ENCODE measurements at places on chromosomes 2 and 18.

DNA sequence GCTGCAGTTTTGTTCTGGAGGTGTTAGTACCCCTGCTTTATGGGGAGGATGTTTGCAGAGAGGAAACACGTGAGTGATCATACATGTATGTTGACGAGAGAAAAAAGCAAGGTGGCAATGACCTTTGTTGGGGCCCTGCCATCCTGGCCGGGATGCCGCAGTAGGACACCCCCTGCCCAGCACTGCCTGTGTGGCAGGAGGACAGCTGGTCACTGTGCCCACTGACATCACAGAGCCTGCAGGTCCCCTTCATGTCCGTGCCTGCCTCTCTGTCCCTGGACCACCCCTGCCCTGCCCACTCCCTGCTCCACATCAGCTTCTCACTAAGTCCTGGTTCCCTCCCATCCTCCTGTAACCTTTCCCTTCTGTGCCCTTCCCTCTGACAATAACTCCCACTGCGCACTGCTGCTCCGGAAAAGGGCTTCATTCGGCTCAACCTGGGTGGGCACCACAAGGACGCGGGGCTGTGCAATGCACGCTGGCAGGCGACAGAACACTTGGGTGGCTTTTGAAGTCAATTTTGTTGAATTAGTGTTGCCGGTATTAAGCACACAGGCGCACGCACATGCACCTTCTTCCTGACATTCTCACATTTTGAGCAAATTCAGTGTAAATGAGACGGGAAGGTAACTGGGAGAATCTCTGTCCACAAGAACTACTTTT is 51.5 kb upstream of the TWIST2 start:
- no peak for DNase-seq

GRCh38 chr2:67277450-67277849 is 119.7 kb upstream of the ETAA1 start:
- no peak for DNase-seq

DNA sequence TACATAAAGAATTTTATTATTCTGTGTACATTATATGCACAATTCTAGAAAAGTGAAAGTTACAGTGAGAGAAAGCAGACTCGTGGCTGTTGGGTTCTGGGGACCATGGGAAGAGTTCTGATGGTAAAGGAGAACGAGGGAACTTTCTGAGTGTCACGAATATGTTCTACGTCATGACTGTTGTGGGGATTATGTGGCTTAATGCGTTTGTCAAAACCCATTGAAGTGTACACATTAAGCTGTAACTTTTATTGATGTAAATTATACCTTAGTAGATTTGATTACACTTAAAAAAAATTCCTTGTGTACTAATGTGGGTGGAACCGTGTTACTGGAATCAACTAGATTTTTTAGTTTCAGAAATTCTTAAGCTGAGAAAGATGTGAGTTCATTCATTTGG is 426.1 kb downstream of the DSC3 start:
- no peak for DNase-seq

DNA sequence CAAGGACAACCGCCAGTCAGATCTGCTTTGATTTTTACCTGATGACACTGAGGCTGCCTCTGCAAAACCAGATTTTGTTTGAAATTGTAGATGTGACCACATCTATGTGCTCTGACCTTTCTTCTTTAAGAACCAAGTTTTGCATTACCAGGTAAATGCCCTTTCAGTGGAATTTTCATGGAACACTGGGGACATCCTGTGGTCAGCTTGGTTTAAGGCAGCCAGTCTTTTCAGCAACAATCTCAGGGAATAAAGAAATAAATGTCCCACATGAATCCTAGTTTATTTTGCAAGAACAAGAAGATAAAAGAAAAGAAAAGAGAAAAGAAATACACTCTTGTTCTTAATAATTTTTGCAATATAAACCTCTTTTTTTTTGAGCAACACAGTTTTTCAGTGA is 90.6 kb downstream of the POU3F3 start:
- no peak for DNase-seq

GRCh38 chr2:189624648-189625355 is 36.5 kb upstream of the ASNSD1 start:
- DNase-seq = no peak

- DNase-seq = no peak
Observed at GRCh38 chr2:85174943-85175342, 41.8 kb downstream of the TCF7L1 start.

Measured in hepatic stellate cell (primary cell).